ENCODE measurements at places on chromosomes 3 and 15.

- no peak for DNase-seq
These were observed at the start of gene CNTN3 for GRCh38 chr3:74614107-74614967. CNTN3 (minus strand) TSS chr3:74614659; CDS start chr3:74521112, 93,547 bp downstream.

- DNase-seq = no peak
These were observed 92.8 kb upstream of the NMNAT3 start for GRCh38 chr3:139770577-139770976.

DNA sequence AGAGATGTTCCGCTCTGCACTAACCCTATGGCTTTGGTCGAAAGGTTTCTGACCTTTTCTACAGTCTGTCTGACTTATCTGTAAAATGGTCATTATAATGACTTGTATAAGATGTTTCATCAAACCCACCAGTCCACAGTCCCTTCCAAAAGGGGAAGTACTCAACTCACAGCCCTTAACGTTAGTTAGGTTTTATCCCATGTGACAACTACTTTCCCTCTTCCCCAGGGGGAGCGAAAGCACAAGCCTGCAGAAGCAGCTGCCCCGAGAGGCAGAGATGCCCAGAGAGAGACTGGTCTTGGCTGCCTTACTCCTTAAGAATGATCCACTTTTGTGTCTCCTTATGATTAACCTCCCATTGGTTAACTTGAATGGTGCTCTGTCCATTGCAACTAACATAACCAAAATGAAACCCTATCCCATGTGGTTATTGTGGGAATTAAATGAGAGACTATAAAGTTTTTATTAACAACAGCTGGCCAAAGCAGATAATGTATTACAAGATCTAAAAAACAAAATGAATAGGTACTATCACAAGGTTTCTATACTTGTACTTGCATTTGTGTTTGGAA, 6.4 kb downstream of the ASTE1 start:
- DNase-seq = no peak

- no peak for DNase-seq
These were observed 12.9 kb downstream of the B3GNT5 start for GRCh38 chr3:183265834-183266417.

DNA sequence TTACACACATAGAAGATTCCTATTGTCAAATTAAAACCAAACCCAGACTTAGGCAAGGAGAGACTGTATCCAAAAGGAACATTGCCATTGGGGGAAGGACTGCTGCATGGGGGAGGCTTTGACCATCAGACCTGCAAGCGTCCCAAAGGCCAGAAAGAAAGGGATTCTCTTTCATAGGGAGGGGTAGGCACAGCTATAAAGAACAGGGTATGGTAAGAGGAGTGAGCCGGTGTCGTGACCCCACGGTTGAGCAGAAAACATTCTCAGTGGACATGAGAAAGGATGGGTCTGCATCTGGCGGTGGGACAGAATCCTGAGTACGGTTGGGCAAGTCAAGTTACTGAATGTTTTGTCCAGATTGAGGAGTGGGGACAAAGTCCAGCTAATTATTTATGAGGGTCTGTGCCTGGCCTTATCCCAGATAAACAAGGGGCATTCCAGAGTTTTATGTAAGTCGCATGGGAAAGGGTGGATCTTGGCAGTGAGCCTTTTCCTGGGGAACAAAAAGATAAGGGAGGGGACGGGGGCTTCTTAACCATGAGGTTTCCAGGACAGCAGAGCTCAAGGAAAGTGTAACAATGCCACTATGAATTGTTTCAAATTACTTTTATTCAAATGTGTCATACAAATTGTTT, 357.8 kb downstream of the OCA2 start:
- DNase-seq = no peak

DNA sequence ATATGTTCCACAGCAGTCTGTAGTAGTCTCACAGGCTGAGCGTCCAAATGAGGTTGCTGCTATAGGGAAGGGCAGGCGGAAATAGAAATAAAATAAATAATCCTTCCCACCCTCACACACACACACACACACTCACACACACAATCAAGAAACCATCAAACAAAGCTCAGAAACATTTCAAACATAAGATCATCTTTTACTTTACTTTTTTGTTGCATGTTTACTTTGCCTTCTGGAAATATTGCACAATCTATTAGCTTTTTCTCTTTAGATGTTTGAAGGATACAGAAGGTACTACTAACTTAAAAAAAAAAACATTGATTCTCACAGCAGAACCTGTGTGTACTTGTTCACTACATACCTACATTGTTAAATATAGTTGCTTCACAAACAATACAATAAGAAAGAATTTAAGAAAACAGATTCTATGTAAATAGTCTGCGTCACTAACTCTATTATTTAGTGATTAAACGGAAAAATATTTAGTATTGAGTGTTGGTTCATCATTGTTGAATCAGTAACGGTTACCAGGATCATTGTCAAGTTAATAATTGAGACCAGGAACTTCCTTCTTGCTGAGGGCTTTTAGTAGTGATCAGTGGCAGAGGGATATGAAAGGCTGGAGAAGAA, 20.5 kb downstream of the ALCAM start:
- DNase-seq = no peak

DNA sequence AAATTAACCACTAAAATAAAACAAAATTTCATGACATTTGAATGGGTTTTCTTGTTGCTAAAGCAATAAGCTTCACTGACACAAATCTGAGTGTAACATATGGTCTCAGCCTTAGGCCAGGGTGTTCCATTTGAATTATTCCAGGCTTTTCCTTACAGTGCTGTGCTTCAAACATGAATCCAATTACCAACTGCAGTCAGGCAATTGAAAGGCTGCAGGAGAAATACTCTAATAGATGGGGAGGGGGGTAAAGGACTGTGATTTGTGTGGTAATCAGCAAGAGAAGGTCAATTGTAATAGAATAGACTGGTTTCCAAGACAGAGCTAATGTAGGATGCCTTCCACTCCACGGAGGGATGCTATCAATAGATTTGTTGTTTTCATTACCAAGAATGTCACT, 466.7 kb downstream of the C3orf38 start:
- no peak for DNase-seq

DNA sequence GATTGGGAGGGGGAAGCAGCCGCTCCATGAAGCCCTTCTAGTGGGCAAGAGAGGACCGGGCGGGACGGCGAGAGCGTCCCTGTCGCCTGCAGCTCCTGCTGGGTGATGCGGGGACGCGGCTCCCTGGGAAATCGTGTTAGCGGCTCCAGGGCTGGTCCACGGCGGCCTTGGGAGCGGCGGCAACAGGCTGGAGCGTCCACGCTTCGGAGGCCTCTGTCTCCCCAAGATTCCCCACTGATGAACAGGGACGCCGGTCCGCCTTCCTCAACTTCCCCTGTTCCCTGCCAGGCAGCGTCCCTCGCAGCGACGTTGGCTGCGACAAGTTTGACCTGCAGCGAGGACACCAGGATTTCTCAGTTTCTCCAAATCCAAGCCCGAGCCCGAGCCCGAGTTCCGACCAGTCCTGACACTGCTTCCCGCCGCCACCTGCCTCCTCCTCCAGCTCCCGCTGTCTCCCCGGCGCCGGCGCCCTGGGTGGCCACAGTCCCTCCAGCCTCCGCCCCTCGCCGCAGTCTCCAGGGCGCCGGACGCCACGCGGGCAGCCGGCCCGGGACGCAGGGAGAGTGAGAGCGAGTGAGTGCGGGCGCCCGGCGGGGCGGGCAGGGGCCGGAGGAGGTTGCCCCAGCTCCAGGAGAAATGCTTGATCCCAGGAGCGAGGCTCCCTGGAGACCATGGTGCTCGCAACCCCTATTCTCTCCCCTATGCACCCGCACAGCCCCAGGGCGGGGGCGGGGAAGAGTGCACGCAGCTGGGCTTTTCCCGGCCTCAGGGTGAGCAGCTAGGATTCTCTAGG, 78.1 kb upstream of the RNF7 start:
- DNase-seq = no peak

DNA sequence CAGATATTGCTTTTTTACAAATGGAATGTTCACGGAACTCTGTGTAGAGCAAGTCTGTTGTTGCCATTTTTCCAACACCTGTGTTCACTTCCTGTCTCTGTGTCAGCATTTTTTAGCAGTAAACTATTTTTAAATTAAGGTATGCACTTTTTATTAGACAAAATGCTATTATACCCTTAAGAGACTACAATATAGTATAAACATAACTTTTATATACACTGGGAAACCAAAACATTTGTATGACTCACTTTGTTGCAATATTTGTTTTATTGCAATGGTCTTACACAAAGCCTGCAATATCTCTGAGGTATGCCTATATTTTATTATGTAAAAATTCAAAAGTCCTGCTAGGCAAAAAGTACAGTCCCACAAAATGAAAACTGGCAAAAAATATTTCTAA, 39.8 kb upstream of the FGF7 start:
- DNase-seq = no peak

DNA sequence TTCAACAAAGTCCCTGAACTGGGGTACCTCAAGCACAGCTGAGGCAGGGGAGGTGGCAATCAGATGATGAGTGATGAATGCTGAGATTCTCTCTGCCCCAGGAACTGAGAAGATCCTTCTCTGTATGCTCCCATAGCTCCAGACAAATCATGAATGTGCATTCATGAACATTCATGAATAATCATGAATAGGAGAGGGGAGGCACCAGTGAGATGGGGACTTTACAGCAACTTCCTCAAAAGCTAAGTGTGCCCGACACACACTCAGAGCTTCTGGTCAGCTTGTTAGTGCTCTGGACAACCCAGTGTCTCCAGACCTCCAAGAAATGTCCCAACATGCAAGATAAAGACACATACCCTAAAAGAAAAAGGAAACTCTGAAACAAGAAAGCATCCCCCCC, 24.3 kb downstream of the LRRC2 start:
- no peak for DNase-seq

DNA sequence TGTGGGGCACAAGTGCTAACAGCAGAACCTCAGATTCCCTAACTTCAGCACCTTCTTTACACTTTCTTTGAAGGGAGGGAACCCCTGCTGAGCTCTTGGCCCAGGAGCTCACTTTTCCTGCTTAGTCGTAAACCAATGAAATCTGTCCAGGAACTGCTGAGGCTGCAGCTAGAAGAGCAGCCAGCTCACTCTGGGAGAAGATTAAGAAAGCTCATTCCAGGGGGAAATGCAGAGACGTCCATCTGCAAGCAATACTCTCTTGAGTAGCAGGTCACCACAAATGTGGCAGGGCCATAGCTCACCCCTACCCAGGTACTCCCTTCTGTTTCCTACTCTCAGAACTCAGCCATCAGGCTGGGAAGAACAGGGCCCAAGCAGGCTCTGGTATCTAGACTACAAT, 103.3 kb downstream of the WDR76 start:
- no peak for DNase-seq

- no peak for DNase-seq
These were observed 26.7 kb downstream of the ABHD2 start for GRCh38 chr15:89114990-89115389.

- no peak for DNase-seq
These were observed 222.3 kb upstream of the CDIN1 start for GRCh38 chr15:36356978-36357601.

GRCh38 chr15:27272427-27272826, 301.4 kb downstream of the GABRG3 start:
- DNase-seq = no peak

GRCh38 chr15:67066041-67066958, 898 bp downstream of the SMAD3 start:
- no peak for DNase-seq

DNA sequence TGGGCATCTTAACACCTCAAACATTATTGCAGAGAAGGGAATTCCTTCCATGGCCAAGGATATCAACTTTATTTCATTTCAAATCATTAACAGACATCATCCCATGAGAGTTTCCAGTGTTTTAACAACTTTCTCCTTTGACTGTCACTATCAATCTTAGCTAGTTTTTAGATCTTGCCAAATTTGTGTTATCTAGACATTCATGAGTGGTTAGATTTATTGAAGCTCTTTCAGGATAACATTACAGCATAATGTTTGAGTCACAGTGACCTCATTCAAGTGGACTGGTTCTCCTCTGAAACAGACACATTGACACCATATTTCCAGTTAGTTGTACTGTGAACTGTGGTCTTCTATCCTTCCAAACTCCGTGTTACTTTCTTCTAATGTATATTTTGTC, 8.6 kb upstream of the TNFAIP8L3 start:
- DNase-seq = no peak

DNA sequence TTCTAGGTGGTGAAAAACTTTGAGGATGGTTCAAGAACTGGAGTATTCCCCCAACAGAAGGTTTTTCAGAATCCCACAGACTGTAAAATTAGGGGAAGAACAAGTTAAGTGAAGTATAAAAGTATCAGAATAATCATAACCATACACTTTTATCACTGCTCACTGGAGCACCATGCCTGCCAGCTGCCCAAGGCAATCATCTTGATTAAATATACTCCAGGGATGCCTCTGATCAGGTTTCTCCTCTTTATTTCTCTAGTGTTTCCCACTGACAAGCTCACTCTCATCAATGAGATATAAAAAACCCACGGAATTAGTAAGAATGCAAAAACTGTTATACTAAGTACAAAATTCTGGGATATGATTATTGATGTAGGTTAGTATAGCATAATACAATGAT, 108.0 kb downstream of the STAG1 start:
- DNase-seq = no peak

DNA sequence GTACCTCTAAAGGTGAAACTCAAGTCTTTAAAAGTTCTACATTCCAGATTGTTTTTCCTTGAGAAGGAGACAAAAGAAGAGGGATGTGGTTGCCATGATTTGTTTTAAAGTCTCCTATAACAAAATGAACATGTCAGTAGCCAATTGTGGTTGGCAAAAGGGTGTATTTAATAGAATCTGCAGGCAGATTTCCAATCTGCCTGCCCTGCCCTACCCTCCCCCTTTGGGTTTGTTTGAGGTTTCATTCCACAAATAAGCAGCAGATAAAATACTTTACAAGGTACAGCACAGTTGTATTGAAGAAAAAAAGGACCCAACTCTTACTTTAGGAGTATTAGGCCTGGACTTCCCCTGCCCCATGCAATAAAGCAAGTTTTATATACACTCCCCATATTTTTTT, 59.5 kb downstream of the MLH1 start:
- no peak for DNase-seq

DNA sequence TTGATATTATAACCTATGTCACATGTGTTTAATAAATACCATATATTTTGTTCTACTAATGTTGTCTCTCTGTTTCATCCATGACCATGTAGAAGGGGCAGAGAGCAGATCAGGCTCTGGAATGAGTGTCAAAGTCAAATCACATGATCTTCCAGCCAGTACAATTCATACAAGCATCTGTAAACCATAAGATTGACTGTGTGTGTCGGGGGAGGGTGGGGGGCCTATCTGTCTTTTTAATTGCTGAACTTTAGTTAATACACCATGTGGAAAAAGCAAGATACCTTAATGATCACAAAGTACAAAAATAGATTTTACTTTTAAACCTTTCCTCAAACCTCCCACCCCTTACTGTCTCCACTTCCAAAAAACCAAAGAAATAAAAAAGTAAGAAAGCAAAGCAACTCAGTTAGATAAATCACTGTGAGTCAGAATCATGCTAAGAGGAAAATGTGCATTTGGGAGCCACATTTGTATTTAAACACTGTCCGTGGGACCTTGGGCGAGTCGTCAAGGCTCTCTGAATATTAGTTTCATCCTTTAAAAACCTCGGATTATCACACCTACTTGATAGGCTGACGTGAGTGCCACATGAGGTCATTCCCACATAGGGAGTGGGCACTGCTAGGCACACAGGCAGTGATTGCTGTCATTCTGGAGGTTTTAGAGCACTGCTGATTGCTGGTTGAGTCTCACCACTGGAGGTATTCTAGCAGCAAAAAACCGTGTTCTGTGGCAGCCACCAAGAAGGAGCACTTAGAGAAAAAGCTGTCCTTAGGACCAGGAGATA, 21.0 kb upstream of the POLR2M start:
- no peak for DNase-seq
